ENCODE measurements at places on chromosomes 7 and 10. TPM values are rescaled to one million over a fixed set of nuclear protein-coding genes. Genes with fewer than 3 reads are reported as not detected.

The FXYD4 gene
- not detected for total RNA-seq

GRCh38 chr10:28266449-28267224 lies 36.2 kb downstream of the MPP7 start:
- peaks cover 6% of the 10 kb centered on the region for H3K36me3 ChIP-seq
- peaks cover 11% of the 10 kb centered on the region for H3K4me1 ChIP-seq
- DNase-seq = no peak
- no peaks in the 10 kb centered on the region for H3K27me3 ChIP-seq
- no peak overlapping the region for H3K4me3 ChIP-seq
- no peak overlapping the region for H3K27ac ChIP-seq

DNA sequence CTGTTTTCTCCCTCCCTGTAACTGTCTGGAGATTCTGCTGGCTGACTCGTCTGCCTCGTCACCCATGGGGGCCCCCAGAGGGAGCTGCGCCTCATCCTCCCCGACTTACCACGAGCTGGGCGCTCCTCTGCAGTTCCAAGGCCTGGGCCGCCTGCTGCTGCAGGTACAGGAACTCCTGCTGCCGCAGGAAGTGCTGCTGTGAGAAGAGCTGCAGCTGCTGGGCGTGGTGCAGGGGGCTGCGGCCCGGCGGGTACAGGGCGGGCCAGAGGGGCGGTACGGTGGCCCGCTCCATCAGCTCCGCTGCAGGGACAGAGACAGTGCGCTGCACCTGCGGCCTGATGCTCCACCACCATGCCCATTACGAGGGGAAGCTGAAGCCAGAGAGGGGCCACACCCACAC lies 47.7 kb downstream of the TNRC18 start:
- H3K4me1 ChIP-seq = peaks cover 3% of the 10 kb centered on the region
- H3K4me3 ChIP-seq = no peak overlapping the region
- H3K27me3 ChIP-seq = no peaks in the 10 kb centered on the region
- H3K27ac ChIP-seq = no peak overlapping the region

- H3K27ac ChIP-seq = no peak overlapping the region
- DNase-seq = peak; percentile 12
- H3K4me1 ChIP-seq = peaks cover 6% of the 10 kb centered on the region
- H3K4me3 ChIP-seq = no peak overlapping the region
These were observed 28.2 kb downstream of the IL15RA start for GRCh38 chr10:5949009-5949759.

GRCh38 chr10:116708877-116709276 lies 33.5 kb downstream of the HSPA12A start:
- no peak overlapping the region for H3K4me3 ChIP-seq
- DNase-seq = no peak
- no peaks in the 10 kb centered on the region for H3K4me1 ChIP-seq
- no peaks in the 10 kb centered on the region for H3K36me3 ChIP-seq

Data from activated naive CD8-positive, alpha-beta T cell treated with anti-CD3 and anti-CD28 coated beads for 36 hours (primary cell).